ENCODE measurements at places on chromosomes 5 and 9. TPM values are rescaled to one million over a fixed set of nuclear protein-coding genes. Genes with fewer than 3 reads are reported as not detected.

The ANKRD33B gene
- total RNA-seq, result under 0.01 TPM

The HTR1A gene
- not detected for total RNA-seq

The ADAM19 gene
- 0.88 TPM for total RNA-seq

The ST8SIA4 gene
- total RNA-seq, result not detected

The TAF11L5 gene
- total RNA-seq, result not detected

The WASHC1 gene
- total RNA-seq, result 4.2 TPM

The BSPRY gene
- total RNA-seq, result 0.16 TPM

The C5orf58 gene
- total RNA-seq, result not detected

The SELENOP gene
- 6.0 TPM for total RNA-seq

The GABRA1 gene
- not detected for total RNA-seq

The FREM1 gene
- total RNA-seq, result not detected

The ABCA1 gene
- total RNA-seq, result 48.2 TPM

The FBP1 gene
- 0.17 TPM for total RNA-seq

The RNF44 gene
- total RNA-seq, result 5.5 TPM

The FAM153A gene
- not detected for total RNA-seq

The FGF1 gene
- total RNA-seq, result 7.9 TPM

The SLC4A9 gene
- under 0.01 TPM for total RNA-seq

The IFNK gene
- not detected for total RNA-seq

The SPINK7 gene
- total RNA-seq, result not detected

The C7 gene
- not detected for total RNA-seq

The ADAMTS12 gene
- total RNA-seq, result 4.0 TPM

The GABRA6 gene
- total RNA-seq, result not detected

The PRR16 gene
- 1.3 TPM for total RNA-seq

The C5orf15 gene
- 71.3 TPM for total RNA-seq

The FOXD4L5 gene
- 0.52 TPM for total RNA-seq

The SH3GL2 gene
- under 0.01 TPM for total RNA-seq

The SHROOM1 gene
- 4.7 TPM for total RNA-seq

The PCDHGA3 gene
- 0.83 TPM for total RNA-seq

The FOCAD gene
- total RNA-seq, result 48.2 TPM

The SNX24 gene
- 58.2 TPM for total RNA-seq

The CCDC192 gene
- not detected for total RNA-seq

The APBA1 gene
- 2.0 TPM for total RNA-seq

The PCDHGC5 gene
- 3.3 TPM for total RNA-seq

The SOX30 gene
- total RNA-seq, result not detected

The TMEM215 gene
- not detected for total RNA-seq

The FIBCD1 gene
- 3.3 TPM for total RNA-seq

The MARCOL gene
- not detected for total RNA-seq

The TAF11L3 gene
- total RNA-seq, result not detected

The ARSI gene
- total RNA-seq, result 38.8 TPM

The PIP5KL1 gene
- total RNA-seq, result 6.7 TPM

The COL27A1 gene
- 36.0 TPM for total RNA-seq

The NR2F1-AS1 gene
- 8.7 TPM for total RNA-seq

The MYOZ3 gene
- not detected for total RNA-seq

The SV2C gene
- total RNA-seq, result 0.26 TPM

The PTGER4 gene
- total RNA-seq, result 13.2 TPM

The CRAT gene
- total RNA-seq, result 11.1 TPM

The PCDHA9 gene
- total RNA-seq, result 0.07 TPM

The SMU1 gene
- total RNA-seq, result 15.7 TPM

The ADAMTS16 gene
- total RNA-seq, result not detected

The HDHD3 gene
- total RNA-seq, result 12.3 TPM

The ORM1 gene
- total RNA-seq, result not detected

The TEX48 gene
- total RNA-seq, result not detected

The GRIA1 gene
- total RNA-seq, result not detected

The NUTM2G gene
- not detected for total RNA-seq

The NMRK1 gene
- 36.3 TPM for total RNA-seq
